Myometrial cell (primary cell): ENCODE measurements at places on chromosomes 6 and 20. TPM values are rescaled to one million over a fixed set of nuclear protein-coding genes. Genes with fewer than 3 reads are reported as not detected.

Gene FAM83C
- not detected in 2 replicates for total RNA-seq

Gene TFEB
- total RNA-seq: 8.9 and 26.8 TPM in 2 replicates

Gene TSPO2
- not detected in 2 replicates for total RNA-seq

Gene OR2H2
- not detected in 2 replicates for total RNA-seq

Gene CDSN
- not detected in 2 replicates for total RNA-seq

Gene TNFRSF6B
- total RNA-seq: 250 and 261 TPM in 2 replicates

Gene COL12A1
- total RNA-seq: 247 and 311 TPM in 2 replicates

Gene LINC00237
- total RNA-seq: not detected in 2 replicates

Gene THBD
- total RNA-seq: under 0.01 and 0.18 TPM in 2 replicates

Gene SLC17A4
- total RNA-seq: not detected in 2 replicates

Gene RAB44
- total RNA-seq: not detected in 2 replicates

Gene USP49
- 0.35 and 1.7 TPM in 2 replicates for total RNA-seq

Gene NDUFAF5
- 23.9 and 28.0 TPM in 2 replicates for total RNA-seq

Gene DACT2
- not detected in 2 replicates for total RNA-seq

Gene CYP24A1
- total RNA-seq: not detected in 2 replicates

Gene KCNK17
- not detected in 2 replicates for total RNA-seq

Gene RUNX2
- total RNA-seq: 8.0 and 9.8 TPM in 2 replicates

Gene RCAN2
- total RNA-seq: 11.2 and 11.7 TPM in 2 replicates

Gene HLA-DOA
- not detected in 2 replicates for total RNA-seq

Gene RIMS1
- not detected in 2 replicates for total RNA-seq

Gene ADGRF4
- total RNA-seq: under 0.01 and 0.29 TPM in 2 replicates

Gene PNPLA1
- total RNA-seq: not detected in 2 replicates

Gene TCF15
- total RNA-seq: not detected in 2 replicates

Gene CALHM4
- total RNA-seq: not detected in 2 replicates

Gene SLC22A16
- total RNA-seq: 1.1 TPM in 1 of 2 replicates, not detected in the other

Gene OR12D3
- not detected in 2 replicates for total RNA-seq

Gene OPRM1
- total RNA-seq: not detected in 2 replicates

Gene CD83
- 1.7 and 3.7 TPM in 2 replicates for total RNA-seq

Gene GNAS
- 621 and 623 TPM in 2 replicates for total RNA-seq

Gene TPBG
- total RNA-seq: 83.3 and 87.1 TPM in 2 replicates

Gene IFT52
- total RNA-seq: 31.0 and 31.7 TPM in 2 replicates

Gene POM121L2
- total RNA-seq: not detected in 2 replicates

Gene CPNE5
- total RNA-seq: not detected in 2 replicates

Gene KCNK16
- not detected in 2 replicates for total RNA-seq

Gene SLC29A1
- total RNA-seq: 11.2 and 17.9 TPM in 2 replicates

Gene MYH7B
- total RNA-seq: under 0.01 TPM in 1 of 2 replicates, not detected in the other

Gene PSORS1C1
- 0.18 TPM in 1 of 2 replicates, not detected in the other for total RNA-seq

Gene C2
- total RNA-seq: 1.4 and 2.0 TPM in 2 replicates

Gene MAPK13
- total RNA-seq: 17.9 TPM in 2 replicates

Gene DCBLD1
- 73.8 and 100.0 TPM in 2 replicates for total RNA-seq

Gene ZFAND3
- 23.1 and 27.1 TPM in 2 replicates for total RNA-seq

Gene ZNF133
- 8.2 and 13.8 TPM in 2 replicates for total RNA-seq

Gene COL9A3
- 1.4 and 2.3 TPM in 2 replicates for total RNA-seq

Gene GDAP1L1
- not detected in 2 replicates for total RNA-seq

Gene TCP11
- total RNA-seq: 2.3 and 2.6 TPM in 2 replicates

Gene SIRPD
- total RNA-seq: not detected in 2 replicates

Gene HDGFL1
- total RNA-seq: not detected in 2 replicates

Gene MRPS10
- 62.3 and 68.8 TPM in 2 replicates for total RNA-seq

Gene SAPCD1
- total RNA-seq: 1.8 and 2.3 TPM in 2 replicates

Gene KIF25
- 0.71 TPM in 1 of 2 replicates, not detected in the other for total RNA-seq

Gene CABLES2
- 4.6 and 5.7 TPM in 2 replicates for total RNA-seq

Gene LGSN
- not detected in 2 replicates for total RNA-seq

Gene HLA-DQB1
- not detected in 2 replicates for total RNA-seq

Gene MICB
- total RNA-seq: 25.7 and 26.2 TPM in 2 replicates

Gene NNAT
- 4.6 and 7.3 TPM in 2 replicates for total RNA-seq

Gene NHSL1
- total RNA-seq: 0.29 and 0.89 TPM in 2 replicates

Gene HEY2
- total RNA-seq: not detected in 2 replicates

Gene GJA1
- 216 and 237 TPM in 2 replicates for total RNA-seq

Gene LRRN4
- not detected in 2 replicates for total RNA-seq

Gene UQCC2
- 71.4 and 85.0 TPM in 2 replicates for total RNA-seq
